ENCODE measurements at places on chromosomes 13 and 19.

- DNase-seq, result no peak
These were observed 2.3 kb upstream of the CD320 start for GRCh38 chr19:8310342-8311055.

GRCh38 chr19:48613852-48614435, 932 bp downstream of the FAM83E start:
- DNase-seq, result no peak

- DNase-seq, result no peak
These were observed 7.1 kb upstream of the ACTN4 start for GRCh38 chr19:38640368-38640767.

- no peak for DNase-seq
These were observed 136.1 kb downstream of the ZDHHC20 start for GRCh38 chr13:21322988-21323387.

GRCh38 chr13:21796066-21796465, 125.2 kb downstream of the FGF9 start:
- no peak for DNase-seq

GRCh38 chr13:28568286-28568685, 73.4 kb upstream of the FLT1 start:
- DNase-seq, result no peak

- DNase-seq, result no peak
These were observed 92.5 kb downstream of the PTPRS start for GRCh38 chr19:5247957-5248705.

DNA sequence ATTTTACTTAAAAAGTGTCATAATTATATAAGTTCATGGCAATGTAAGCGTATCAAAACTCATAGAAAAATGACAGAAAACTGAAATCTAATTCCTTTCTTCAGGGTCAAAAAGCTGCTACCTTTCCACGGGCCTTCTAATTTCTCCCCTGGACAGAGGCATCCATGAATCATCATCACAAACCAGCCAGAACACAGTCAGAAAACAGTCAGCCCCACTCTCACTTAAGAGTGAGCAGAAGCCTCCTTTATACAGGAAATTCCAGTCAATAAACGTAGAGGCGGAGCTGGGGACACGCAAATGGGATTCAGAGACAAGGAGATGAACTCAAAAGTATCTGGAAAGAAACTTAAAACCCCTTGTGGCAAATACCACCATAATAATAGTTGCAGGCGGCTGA, 54.2 kb upstream of the ABCC4 start:
- no peak for DNase-seq

DNA sequence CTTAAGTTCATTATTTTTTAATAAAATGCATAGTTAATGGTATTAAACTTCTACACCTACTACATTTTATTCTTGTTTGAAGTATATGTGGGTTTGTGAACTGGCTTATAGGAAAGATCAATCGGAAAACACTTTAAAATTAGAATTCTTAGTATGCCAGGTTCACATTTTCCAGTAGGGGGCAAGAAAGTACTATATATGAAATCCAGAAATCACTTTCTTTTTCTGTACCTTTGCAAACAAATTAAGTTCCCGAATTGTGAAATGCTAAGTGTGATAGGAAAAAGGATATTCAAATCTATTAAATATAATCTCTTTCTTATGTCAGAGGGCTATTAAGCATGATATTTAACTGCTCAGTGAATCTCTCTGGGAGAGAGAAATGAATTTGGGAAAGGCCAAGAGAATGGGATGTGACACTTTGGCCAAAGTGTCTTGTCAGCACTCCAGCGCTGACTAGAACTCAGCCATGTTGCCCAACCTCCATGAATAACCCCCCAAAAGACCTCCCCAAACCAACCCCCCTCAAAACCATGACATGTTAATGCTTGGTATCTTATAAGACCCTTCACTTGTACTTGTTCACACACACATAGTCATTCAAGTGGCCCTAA, 122.6 kb upstream of the SLC10A2 start:
- no peak for DNase-seq

DNA sequence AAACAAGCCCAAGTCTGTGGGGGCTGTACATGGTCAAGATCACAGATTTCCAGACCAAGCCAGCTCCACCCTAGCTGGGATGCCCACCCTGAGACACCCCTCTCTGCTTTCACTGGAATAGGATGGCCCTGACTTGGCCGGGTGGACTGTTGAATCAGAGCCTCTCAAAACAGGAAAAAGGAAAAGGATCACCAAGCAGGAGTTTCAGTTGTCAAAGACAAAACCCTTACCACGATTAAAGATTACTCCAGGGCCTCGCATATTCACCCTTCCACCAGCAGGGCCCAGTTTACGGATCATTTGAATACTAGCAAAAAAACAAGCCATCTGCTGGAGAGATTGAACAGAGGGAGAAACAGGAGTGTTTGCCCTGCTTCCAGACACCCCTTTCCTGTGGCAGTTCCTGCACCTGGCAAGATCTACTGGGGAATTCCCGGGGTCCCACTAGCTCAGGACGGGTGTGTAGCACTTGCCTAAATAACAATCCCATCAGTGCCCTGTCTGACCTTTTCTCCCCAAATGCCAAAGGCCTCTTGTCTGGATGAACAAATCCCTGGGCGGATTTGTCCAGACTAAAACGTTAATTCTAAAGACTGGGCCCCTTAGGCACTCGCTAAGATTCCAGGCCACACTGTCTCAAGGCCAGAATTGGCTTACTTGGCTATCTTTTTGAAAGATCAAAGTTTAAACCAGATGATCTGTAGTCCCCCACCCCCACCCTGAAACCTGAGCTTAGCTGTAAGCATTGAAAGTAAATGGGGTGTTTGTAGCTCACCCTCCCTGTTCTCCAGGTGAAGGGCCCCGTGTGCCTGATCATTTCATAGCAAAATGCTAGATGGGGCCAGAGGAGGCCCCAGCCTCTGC, 38.4 kb downstream of the ACTN4 start:
- no peak for DNase-seq

- DNase-seq, result no peak
These were observed 279.2 kb upstream of the PRR20A start for GRCh38 chr13:56861476-56861875.

- no peak for DNase-seq
These were observed 13.3 kb downstream of the TSKS start for GRCh38 chr19:49749771-49750170.

DNA sequence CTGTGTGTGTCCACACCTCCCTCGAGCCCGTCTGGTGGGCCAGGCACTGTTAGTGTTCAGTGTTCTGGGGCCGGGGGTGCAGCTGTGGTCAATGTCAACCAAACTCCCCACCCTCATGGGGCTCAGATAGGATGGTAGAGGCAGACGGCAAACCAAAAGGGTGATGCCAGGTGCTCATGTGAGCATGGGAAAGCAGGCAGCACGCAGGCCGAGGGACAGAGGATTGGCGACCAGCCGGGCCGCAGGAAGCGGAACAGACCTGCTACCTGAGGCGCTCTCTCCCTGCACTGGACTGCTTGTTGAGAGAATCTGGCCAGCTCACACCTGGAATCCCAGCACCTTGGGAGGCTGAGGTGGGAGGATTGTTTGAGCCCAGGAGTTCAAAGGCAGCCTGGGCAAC, 29.1 kb downstream of the DHX34 start:
- DNase-seq, result no peak

DNA sequence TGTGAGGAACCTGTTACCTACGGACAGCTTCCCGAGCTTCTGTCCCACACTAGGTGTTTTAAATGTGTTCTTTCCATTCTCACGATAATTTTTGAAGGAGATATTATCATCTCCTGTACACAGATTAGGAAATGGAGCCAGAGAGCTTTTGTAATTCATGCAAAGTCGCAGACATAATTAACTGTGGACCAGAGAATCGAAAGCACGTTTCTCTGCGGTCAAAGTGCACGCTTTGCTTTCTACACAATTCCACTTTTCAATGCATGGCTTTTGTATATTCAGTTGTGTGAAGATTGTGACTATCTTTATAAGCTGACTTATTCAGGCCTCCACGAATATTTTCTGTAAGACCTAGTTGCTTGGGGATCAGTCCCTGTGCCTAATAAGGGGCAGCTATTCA, 81.7 kb upstream of the SLC10A2 start:
- no peak for DNase-seq

DNA sequence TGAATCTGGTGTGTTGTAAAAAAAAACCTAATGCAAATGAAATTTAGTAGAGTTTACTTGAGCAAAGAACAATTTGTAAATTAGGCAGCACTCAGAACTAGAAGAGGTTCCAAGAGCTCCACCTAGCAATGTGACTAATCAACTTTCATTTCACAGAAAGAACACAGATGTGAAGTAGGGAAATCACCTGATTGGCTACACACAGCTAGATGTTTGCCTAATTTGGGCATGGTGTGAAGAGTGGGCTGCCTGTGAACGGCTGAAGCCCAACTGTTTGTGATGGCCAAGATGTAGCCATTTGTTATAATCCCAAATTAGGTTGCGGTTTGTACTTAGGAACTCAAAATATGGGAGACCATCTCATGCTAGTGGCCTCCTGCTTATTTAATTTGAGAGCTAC, 724.4 kb upstream of the SLITRK5 start:
- no peak for DNase-seq

GRCh38 chr19:5621311-5621944, 1.1 kb downstream of the SAFB2 start:
- DNase-seq, result no peak

- DNase-seq, result no peak
These were observed 107.7 kb downstream of the PTPRS start for GRCh38 chr19:5232798-5233505.

DNA sequence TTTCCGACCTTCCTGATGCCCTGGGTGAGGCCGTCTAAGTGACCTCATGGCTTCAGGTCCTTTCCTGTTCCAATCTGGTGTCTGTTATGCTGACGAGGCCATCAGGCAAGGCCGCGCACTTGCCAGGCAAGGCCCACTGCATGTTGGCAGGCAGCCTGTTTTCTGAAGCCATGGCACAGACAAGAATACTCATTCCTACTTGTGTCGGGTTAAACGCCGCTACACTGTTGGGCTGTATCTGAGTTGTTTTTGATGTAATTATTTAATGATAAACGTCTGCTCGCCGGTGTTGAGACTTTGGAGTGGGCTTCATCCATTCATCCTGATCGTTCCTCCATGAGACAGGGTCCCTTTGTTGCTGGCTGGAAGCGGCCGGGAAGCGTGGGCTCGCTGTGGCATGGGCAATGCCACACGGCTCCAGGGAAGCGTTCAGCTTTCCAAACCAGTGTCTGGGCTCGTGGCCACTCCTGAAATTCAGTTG, 92.1 kb downstream of the ATP11A start:
- peak; percentile 11 for DNase-seq

DNA sequence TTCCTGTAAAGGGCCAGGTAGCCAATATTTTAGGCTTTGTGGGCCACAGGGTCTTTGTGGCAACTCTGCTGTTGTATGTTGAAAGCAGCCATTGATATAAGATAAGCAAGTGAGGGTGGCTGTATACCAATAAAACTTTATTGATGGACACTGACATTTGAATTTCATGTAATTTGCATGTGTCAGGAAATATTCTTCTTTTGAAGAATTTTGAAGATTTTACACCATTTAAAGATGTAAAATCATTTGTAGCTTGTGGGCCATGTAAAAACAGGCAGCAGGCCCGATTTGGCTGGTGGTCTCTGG, 2.4 kb upstream of the CTU1 start:
- no peak for DNase-seq

DNA sequence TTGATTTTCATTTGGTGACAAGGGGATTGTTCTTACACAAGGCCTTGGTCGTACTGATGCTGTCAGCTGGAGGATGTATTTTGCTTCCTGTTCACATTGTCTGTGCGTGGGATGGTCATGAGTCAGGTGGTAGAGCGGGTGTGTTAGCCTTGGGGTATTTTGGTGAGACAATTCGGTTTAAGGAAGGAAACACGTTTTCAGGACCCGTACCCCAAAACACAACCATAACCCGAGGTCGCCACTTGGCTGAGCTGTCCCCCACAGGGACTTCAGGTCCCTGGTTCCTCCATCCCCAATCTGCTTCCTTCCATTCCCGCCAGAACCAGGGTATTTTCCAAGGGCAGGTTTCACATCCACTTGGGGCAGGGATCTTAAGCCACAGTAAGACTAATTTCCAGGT, 15.0 kb downstream of the MYO9B start:
- no peak for DNase-seq

DNA sequence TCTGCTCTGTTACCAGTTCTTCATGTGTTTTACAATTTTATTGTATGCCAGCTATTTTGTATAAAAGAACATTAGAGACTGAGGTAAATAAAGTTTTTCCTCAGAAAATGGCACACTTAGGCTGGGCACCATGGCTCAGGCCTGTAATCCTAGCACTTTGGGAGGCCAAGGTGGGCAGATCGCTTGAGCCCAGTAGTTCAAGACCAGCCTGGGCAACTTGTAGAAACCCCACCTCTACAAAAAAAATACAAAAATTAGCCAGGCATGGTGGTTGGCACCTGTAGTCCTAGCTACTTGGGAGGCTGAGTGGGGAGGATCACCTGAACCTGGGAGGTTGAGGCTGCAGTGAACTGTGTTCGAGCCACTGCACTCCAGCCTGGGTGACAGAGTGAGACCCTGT, 32.0 kb downstream of the CCDC8 start:
- DNase-seq, result no peak

- no peak for DNase-seq
These were observed 344.4 kb upstream of the PCDH9 start for GRCh38 chr13:67574320-67575233.

DNA sequence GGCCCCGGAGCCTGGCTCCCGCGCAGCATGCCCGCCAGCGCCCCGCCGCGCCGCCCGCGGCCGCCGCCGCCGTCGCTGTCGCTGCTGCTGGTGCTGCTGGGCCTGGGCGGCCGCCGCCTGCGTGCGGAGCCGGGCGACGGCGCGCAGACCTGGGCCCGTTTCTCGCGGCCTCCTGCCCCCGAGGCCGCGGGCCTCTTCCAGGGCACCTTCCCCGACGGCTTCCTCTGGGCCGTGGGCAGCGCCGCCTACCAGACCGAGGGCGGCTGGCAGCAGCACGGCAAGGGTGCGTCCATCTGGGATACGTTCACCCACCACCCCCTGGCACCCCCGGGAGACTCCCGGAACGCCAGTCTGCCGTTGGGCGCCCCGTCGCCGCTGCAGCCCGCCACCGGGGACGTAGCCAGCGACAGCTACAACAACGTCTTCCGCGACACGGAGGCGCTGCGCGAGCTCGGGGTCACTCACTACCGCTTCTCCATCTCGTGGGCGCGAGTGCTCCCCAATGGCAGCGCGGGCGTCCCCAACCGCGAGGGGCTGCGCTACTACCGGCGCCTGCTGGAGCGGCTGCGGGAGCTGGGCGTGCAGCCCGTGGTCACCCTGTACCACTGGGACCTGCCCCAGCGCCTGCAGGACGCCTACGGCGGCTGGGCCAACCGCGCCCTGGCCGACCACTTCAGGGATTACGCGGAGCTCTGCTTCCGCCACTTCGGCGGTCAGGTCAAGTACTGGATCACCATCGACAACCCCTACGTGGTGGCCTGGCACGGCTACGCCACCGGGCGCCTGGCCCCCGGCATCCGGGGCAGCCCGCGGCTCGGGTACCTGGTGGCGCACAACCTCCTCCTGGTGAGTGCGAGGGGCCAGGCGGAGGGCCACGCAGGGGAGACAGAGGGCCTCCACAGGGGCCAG, at the start of gene KL:
Gene KL (plus strand): TSS at position 10 of the 909 bp plus-strand sequence. CDS start 18 bp downstream, at position 28.
- no peak for DNase-seq

Data from AG09319 (cell line).